Femur (tissue), 1 donor: ENCODE measurements at places on chromosomes 1 and 21.
A peak's percentile ranks its signal among the peaks of the same experiment; 100 is the strongest.

GRCh38 chr1:226736908-226737818 lies 1.9 kb downstream of the ITPKB start:
- DNase-seq = peak; percentile 65

GRCh38 chr1:112935461-112936111 lies 20.4 kb downstream of the SLC16A1 start:
- no peak for DNase-seq

DNA sequence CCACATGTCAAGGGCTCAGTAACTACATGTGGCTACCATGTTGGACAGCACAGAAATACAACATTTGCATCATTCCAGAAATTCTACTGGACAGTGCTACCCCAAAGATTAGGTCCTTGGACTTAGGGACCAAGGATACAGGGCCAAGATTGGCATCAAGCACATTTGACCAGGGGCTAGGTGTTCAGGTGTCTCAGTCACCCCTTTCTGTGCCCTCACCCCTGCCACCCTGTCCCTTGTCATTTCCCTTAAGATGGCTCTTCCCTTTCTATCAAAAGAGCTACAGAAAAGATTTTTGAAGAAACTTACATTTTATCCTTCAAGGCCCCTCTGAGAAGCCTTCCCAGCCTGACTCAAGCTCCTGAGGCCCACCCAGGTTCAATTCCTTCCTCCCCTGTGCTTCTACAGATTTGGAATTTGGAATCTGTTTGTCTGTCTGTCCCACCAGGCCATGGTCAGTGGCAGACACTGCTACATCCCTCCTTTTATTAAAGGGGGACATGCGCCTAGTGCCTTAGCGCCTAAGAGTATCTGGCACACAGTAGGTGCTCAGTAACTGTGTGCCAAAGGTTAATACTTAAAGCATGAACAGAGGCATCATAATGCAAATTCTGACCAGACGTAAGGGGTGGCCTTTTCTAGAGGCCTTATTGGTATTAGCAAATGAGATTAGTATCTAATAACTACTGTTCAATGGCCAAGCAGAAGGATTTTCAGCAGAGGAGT lies 21.4 kb downstream of the CSF1 start:
- DNase-seq = no peak

DNA sequence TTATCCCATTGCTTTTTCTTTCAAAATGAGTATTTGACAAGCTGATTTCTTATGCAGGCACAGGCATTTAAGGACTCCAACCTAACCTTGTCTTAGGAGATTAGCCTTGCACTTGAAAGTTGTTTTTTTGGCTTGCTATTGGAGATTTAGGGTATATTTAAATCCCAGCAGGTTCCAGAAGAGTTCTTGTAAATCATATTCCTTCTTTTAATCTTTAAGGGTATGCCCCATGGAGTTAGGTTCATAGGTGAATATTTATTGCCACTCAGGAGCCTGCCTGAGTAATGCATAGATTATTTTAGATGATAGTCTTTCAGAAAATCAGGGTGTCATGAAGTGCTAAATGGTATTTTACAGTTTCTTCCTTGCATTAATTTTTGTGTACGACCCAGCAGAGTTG lies 146.5 kb downstream of the PATJ start:
- no peak for DNase-seq

- DNase-seq = no peak
Measured at GRCh38 chr1:244010191-244010590, 40.9 kb upstream of the ZBTB18 start.

DNA sequence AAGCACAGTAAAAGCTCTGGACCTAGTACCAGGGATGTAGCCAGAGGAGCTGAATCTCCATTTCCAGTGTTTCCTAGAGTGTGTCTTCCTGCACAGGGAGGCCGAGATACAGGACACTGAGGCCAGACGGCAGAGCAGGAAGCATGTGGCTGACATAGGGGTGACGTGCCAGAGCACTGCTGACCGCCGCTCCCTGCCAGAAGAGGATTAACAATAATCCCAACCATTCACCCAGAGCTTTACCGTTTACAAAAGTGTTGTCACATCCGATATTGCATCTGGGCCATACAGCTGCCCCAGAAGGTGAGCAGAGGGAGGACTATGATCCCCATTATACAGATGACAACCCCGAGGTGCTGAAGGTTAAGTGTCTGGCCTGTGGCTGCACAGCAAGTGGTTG lies 5.8 kb upstream of the CLDN19 start:
- DNase-seq = no peak

- no peak for DNase-seq
Measured at GRCh38 chr1:3677484-3677883, 25.2 kb downstream of the TP73 start.

GRCh38 chr21:15422783-15423182 lies 307.0 kb upstream of the USP25 start:
- no peak for DNase-seq

DNA sequence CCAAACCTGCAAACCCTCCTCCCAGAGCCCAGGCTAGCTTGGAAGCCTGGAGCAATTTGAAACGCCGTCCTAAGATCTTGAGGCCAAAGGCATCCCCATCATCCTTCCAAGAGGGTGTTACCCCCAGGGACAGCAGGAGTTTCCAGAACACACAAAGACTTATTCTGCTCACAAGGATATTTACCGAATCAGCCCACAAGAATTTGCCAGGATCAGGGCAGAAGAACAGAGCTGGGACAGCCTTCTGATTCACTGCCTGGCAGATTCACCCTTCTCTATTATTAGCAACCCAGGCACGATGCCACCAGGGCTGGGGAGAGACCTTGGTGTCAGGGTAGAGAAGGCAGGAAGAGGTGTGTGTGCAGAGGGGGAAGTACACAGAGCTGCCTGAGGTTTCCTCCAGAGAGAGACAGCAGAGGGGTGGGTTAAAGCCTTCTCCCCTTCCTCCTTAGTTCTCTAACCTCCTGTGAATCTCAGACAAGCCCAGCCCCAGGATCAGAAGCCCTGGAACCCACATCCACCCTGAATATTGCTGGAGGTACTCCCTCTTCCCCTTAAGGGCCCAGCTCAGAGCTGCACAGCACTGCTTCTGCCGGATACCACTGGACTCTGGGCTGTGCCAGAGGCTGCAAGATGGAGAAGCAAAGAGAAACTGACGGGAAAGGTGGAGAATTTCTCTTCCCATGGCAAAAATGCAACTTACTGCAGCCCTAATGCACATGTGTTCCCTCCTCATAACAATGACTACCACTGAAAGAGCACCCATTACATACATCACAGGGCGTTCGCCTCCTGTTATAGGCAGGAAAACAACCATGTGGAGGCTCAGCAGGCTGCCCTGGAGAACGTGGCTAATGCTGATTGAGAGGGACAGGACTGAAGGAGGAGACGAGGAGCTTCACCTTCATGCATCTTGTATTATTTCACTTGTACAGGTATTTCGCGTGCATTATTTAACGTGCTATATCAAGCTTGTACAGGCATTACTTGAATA lies 61.8 kb downstream of the ITPKB start:
- peak; percentile 87 for DNase-seq

DNA sequence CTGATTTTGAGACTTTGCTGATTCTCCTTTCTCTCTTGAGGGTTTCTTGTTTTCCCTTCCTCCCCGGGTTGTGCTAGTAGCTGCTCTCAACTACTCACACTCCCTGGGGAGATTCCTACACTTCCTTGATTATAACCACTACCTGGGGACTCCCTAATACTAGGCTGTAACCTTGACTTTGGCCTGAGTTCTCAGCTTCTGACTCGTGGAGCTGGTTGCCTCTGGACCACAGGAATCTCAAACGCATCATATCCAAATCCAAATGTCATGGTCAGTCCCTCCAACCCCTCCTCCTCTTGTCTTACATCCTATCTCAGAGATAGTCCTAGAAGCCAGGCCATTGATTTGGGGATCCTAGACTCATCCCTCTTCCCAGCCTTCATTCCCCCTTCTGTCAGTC lies 12.0 kb downstream of the MOV10 start:
- DNase-seq = no peak

DNA sequence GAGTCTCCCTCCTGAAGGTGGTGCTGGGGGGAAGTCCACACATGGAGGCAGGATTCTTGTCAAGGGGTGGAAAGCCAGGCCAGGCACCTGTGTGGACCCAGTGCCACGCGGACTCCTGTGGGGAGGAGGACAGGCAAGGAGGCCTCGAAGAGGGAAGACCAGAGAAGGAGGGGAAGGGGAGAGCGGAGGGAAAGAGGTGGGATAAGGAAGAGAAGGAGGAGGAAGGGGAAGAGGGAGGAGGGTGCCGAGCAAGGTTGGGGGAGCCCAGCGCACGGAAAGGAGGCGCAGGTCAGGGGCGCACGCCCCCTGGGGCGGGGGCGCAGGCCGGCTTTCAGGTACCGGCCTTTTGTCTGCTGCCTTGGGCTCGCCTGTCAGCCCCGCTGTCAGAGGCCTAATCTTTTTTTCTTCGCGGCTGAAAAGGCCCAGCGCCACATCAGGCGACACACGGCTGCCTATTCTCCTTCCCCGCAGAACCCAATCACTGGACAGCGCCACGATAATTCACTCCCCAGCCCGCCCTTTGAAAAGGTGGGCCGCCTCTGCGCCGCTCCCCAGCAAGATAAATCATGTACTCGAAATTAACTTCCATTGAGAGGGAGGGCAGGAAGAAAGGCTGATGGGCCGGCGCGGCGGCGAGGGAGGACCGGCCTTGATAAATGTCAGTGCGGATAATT lies 42.5 kb downstream of the PRDM16 start:
- DNase-seq = no peak

DNA sequence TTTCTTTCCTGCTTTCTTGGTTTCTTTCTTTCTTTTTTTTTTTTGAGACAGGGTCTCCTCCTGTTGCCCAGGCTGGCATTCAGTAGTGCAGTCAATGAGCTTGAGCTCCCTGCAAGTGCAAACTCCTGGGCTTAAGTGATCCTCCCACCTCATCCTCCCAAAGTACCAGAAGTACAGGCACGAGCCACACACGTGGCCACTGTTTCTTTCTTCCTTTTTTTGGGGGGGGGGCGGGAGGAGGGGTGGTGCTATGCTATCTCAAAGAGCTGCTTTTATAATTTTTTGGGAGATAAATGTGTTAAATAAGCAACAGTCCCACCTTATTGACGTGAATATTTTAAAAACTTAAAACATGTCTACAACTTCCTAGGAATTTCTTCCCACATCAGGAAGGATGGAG lies 42.2 kb downstream of the AK4 start:
- no peak for DNase-seq

DNA sequence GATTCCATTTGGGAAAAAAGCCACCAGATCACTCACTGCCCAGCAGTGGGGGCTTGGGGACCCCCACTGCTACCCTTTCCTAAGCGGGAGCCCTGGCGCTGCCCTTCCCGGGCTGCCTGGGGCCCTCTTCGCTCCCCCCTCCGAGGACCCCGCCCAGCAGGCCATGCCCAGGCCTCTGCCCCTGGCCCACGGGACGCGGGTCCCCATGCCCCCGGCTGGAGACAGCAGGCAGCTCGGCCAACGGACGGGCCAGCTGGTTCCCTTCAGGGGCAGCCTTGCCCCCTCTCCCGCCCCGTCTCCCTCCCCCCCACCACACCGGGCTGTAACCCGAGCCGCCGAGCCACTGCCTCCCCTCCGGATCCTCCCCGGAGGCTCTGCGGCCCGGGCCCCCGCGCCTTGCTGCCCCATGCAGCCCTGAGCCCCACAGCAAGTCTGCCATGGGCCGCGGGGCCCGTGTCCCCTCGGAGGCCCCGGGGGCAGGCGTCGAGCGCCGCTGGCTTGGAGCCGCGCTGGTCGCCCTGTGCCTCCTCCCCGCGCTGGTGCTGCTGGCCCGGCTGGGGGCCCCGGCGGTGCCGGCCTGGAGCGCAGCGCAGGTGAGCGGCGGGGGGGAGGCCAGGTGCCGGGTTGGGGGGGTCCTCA lies at the start of gene MMP23B:
MMP23B (plus strand) TSS at position 392 of the 639 bp plus-strand sequence; CDS start at position 438, 46 bp downstream.
- DNase-seq = peak; percentile 80
